ENCODE measurements at places on chromosomes 1 and 21. TPM values are rescaled to one million over a fixed set of nuclear protein-coding genes. Genes with fewer than 3 reads are reported as not detected.

The SPRR4 gene
- not detected for total RNA-seq

The GNB1 gene
- total RNA-seq, result 169 TPM

The KCNJ6 gene
- total RNA-seq, result 0.25 TPM

The HMGCS2 gene
- not detected for total RNA-seq

The LYPD8 gene
- total RNA-seq, result not detected
